ENCODE measurements at places on chromosomes 7 and 10.
A peak's percentile ranks its signal among the peaks of the same experiment; 100 is the strongest.

- no peak for DNase-seq
Observed at GRCh38 chr7:71633551-71634008, 501.6 kb downstream of the GALNT17 start.

DNA sequence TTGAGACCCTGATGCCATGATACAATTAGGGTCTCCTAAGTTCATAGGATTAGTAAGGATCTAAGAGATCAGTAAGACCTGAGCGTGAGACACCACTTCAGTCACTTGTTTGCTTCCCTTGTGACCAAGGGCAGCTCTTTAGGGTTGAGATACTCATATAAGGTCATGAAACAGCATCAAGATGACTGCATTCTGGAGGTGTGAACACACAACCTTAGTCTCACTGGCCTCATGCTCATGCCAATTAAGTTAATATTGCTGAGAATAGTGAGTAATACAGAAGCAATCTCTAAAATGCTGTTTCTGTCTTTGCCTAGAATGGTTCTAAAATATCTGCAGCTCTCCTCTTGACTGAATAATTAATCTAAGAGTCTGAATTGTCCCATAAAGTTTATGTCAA is 39.6 kb upstream of the KLHL7 start:
- DNase-seq: no peak

- no peak for DNase-seq
Observed at GRCh38 chr10:5584895-5585516, 60.2 kb downstream of the CALML3 start.

GRCh38 chr10:80996615-80997193 is 459.0 kb downstream of the SH2D4B start:
- DNase-seq: no peak

DNA sequence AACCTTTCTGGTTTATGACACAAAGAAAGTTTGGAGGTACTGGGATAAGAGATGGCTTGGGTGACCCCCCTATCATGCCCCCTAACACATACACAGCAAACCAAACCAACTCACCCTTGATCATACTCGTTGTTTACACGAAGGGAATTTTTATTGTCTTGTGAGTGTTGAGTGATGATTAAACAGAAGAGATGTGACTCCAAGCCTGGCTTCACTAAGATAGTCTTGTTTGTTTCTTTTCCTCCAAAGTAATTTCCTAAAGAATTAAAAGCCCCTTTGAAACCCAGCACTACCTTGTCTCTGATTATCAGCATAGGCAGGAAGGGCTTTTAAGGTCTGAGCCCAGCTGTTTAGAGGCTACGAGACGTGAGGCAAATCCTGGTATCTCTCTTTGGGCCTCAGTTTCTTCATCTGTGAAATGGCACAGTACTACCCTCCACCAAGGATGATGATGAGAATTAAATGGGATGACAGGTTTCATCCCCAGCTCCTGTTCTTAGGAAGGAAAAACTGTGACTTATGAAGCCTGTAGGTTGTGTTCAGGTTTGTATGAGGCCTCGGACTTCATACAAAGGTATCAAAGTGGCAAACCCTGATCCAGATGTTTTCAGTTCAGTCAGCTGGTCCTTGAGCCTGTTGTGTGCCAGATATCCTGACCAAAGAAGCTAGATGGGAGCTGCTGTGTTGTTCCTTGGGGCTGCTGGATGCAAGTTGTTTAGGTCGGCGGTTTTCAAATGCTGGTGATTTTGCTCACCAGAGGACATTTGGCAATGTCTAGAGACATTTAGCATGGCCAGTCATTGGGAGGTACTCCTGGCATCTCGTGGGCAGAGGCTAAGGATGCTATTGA is 51.8 kb downstream of the TCF7L2 start:
- no peak for DNase-seq

GRCh38 chr10:8066124-8066523 is 11.6 kb downstream of the GATA3 start:
- no peak for DNase-seq

DNA sequence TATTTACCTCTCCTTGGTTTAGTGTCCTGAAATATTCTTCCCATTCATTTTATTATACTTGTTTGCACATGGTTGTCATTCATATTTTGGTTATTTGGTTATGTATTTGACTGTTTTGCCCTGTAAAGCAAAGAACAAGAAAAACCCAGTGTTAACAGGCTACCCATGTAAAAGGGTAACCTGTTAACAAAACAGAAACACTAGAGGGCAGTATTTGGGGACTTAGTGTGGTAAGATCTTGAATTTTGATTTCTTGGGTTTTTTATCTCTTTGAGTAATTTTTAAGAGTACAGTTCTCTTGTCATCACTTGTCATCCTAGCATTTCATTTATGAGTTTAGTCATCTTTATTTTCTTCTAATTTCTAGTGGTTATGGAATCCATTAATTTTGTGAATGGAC is 51.3 kb downstream of the POLL start:
- DNase-seq: peak; percentile 23

DNA sequence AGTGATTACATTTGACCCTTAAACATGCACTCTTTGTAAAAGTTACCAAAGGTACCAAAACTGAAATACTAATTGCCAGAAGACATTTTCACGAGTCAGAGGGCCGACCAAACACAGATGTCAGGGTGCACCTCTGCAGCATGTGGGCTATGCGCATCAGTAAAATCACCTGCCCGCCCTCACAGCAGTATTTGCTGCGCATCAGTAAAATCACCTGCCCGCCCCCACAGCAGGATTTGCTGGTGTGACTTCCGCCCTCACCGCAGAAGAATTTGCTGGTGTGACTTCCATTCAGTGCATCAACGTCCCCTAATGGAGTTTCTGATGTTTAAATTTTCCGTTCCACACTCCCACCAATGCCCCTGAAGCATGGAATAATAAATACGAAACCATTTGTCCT is 202.9 kb downstream of the PTPRN2 start:
- no peak for DNase-seq

GRCh38 chr7:51340029-51340838 is 23.6 kb upstream of the COBL start:
- DNase-seq: no peak

GRCh38 chr7:5470816-5471215 is 47.2 kb upstream of the TNRC18 start:
- no peak for DNase-seq

DNA sequence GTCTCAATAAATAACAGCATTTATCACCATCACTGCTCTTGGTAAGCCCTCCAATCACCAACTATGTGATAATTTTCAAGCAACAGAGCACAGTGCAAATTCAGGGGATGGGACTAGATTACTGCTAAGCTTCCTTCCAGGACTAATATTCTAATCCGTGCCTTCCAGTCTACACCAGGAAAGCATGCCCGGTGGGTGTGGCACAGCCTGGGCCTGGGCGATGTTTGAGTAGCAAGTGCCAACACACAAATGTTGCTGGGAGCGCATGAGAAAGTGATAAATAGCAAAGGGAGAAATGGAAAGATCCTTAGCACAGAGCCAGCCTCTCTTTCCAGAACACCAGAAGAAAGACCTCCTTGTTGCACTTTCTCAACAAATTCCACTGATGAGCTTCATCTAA is 13.5 kb upstream of the TM9SF3 start:
- DNase-seq: no peak

- DNase-seq: no peak
Observed at GRCh38 chr7:153386556-153386955, 627.0 kb downstream of the ACTR3B start.

DNA sequence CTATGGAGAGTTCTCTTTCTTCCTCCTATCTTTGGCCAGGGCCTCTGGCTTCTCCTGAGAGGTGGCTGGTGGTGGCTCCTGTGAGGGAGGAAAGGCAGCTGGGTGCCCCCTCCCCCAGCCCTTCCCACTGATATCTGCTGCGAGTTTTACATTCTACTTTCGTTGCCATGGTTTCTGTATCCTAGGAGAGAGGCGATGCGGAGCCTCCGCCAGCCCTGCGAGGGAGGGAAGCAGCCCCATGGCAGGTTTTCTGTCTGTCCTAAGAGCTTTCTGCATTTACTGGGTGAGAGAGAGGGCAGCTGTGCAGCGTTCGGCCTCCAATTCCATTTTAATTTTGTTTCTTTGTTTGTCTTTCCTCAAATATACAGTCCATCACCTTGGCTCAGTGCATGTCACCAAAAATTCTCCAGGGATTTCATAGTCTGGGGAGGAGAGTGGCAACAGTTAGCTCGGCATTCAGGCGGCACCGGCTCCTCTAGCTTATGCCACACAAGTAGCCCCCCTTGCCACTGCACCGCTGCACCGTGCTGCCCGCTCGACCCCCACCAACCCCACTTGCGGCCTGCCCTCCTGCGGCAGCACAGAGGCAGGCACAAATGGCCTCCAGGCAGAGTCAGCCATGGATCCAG is 20.4 kb downstream of the DNAJB12 start:
- DNase-seq: no peak

DNA sequence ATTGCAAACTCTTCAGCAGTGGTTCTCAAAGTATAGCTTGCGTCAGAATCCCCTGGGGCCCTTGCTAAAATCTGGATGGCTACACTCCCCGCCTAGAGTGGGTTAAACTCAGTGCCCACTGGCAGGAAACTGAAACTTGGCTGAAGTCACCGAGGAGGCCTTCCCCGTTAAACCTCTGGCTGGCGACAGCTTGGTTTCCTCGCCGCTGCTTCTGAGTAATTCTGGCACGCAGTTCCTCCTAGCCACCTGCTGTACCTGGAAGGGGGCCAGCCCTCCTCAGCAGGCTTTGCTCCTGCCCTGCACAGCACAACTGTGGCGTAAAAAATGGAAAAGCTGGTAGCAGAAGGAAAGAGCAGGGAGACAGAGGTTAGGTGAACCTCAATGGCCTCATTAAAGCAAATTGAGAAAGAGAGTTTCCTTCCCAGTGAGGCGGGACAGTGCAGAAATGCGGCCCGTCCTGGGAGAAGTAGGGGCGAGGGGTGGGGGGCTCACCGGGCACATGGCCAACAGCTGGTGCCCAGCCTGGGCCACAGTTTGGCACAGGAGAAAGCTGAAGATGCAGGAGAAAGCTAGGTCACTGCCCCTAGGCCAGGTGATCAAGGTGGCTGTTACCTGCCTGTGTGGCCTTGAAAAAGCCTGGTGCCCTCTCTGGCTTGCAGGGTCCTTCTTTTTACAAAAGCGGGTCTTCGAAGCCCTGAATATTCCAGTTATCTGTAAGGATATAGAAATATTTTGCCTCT is 46.6 kb downstream of the ALOX5 start:
- peak; percentile 65 for DNase-seq

DNA sequence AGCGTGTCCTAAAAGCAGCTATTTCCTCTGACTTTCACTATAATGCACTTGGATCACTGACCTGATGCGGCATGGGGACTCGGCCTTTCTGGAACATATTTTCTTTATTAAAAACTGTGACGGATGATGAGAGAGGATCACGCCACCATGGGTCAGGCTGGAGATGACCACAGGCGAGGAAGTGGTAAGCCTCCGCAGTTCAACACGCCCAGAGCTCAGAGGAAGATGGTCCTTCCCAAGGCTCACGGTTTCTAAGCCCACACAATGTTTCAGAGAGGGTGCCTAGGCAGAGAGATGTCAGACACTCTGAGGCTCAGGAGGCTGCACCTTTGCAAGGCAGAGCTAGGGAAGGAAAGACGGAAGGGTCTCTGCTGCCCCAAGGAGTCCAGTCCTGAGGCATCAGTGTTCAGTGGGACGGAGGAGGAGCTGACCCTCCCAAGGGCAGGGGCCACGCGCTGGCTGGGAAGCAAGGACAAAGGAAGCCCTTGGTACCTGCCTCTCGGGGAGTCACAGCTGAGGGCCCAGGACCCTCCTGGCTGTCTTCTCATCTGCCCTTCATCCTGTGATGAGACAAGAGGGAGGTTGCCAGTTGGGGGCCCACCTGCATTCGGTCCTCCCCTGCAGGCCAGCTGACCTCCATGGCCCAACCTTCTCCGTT is 9.5 kb downstream of the CHST15 start:
- no peak for DNase-seq

DNA sequence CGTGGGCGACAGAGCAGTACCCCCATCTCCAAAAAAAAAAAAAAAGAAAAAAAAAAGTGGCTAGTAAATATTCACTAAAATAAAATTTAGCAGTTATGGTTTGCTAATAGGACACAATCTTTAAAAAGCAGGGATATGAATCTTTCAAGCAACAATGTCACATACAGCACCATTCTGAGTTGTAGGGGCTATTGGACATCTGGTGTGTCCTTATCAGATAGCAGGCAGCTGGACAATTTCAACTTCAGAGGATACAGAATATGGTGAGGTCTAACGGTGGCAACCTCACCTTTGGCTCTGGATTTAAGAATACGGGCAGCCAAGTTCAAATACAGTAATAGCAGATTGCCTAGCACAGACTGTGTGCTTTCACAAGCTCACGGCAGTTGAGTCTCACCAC is 51.1 kb downstream of the SLC37A3 start:
- no peak for DNase-seq

- DNase-seq: no peak
Observed at GRCh38 chr10:128571745-128572144, 445.5 kb upstream of the MKI67 start.

Measured in CD4-positive, alpha-beta T cell treated with Interleukin-6 at 100 ng/mL for 8 hours (primary cell).